ENCODE measurements at places on chromosomes 3 and 15. TPM values are rescaled to one million over a fixed set of nuclear protein-coding genes. Genes with fewer than 3 reads are reported as not detected.

HDAC11 gene
- total RNA-seq = 3.4 TPM

EXOG gene
- 13.0 TPM for total RNA-seq

HRG gene
- not detected for total RNA-seq

LYZL4 gene
- not detected for total RNA-seq

- H3K4me1 ChIP-seq = peaks cover 40% of the 10 kb centered on the region
- H3K36me3 ChIP-seq = no peaks in the 10 kb centered on the region
- no peak overlapping the region for H3K4me3 ChIP-seq
- no peak for DNase-seq
- peaks cover 7% of the 10 kb centered on the region for H3K27me3 ChIP-seq
- no peak overlapping the region for H3K27ac ChIP-seq
Observed at GRCh38 chr15:33198541-33198940, 4.0 kb upstream of the FMN1 start.

DNA sequence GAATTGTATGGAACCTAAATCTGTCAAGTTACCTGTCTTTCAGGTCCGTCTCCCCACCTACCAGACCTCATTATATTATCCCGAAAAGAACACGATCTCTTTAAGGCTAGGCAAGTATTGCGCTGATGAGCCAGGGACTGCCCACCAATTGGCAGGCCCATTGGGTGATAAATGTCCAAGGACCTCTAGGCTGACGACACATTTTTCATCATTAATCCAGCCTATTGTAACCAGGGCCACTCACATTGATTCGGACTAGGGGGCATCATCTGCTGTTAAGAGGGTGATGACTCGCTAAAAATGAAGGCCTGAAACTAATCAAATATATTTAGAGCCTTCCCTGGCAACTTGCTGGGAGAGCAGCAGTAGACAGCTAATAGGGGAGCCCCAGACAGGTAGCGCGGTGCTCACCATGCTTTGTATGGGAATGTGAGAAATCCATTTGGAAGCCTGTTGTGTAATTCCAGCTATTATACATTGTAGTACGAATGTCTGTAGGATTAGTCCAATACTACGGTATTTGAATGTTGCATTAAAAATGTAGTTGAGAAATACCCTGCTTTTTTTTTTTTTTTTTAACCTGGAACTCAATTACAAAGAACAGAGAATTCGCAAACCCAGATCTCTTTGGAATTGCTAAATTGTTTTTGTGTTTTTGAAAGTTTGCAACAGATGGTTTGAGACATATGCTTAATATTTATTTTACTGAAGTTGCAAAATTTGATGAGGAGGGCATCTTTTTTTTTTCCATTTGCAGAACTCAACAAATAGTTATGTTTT, 156.1 kb downstream of the ROBO2 start:
- no peak overlapping the region for H3K4me3 ChIP-seq
- no peaks in the 10 kb centered on the region for H3K27me3 ChIP-seq
- H3K36me3 ChIP-seq = no peaks in the 10 kb centered on the region
- H3K27ac ChIP-seq = no peak overlapping the region

GRCh38 chr3:128859630-128860029, 19.8 kb upstream of the ACAD9 start:
- no peak overlapping the region for H3K27ac ChIP-seq
- DNase-seq = no peak
- H3K27me3 ChIP-seq = no peaks in the 10 kb centered on the region
- peaks cover 36% of the 10 kb centered on the region for H3K36me3 ChIP-seq

DNA sequence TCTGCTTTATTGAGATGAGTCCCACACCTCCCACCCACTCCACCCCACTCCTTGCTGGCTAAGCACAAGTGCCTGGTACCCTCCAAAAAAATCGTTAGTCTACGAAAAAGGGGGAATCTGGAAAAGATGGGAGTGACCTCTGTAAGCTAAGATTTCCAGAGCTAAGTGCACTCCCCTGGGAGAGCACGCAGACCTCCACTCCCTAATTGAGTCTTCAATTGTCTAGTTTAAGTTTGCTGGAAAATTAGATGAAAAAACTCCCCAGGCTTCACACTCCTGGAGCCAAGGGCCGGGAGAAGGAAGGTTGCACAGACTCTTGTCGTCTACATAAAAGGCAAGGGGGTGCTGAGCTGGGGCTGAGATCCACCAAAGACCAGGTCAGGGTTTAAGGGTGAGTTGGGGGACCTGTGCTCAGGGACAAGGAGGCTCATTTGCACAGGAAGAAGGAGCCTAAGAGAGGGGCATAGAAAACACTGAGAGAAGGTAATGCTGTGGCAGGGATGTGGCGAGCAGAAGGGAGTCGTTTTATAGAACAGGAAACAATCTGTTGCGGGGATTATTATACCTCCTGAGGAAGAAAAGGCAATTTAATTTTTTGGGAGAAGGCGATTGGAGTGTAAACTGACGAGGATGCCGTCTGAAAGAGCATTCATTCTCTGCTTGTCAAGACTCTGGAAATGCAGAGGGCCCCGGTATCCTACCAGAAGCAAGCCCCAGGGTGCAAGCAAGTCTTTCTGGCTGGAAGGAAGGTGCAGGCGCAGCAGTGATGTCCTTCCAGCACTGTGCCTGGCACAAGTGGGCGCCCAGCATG, 126.5 kb upstream of the DLG1 start:
- no peak overlapping the region for H3K27ac ChIP-seq
- no peak for DNase-seq
- no peak overlapping the region for H3K4me3 ChIP-seq
- peaks cover 15% of the 10 kb centered on the region for H3K4me1 ChIP-seq
- H3K36me3 ChIP-seq = no peaks in the 10 kb centered on the region

GRCh38 chr15:32994810-32995424, 199.6 kb downstream of the FMN1 start:
- H3K27me3 ChIP-seq = peaks cover 3% of the 10 kb centered on the region
- no peak overlapping the region for H3K27ac ChIP-seq
- H3K4me3 ChIP-seq = no peak overlapping the region
- DNase-seq = no peak

GRCh38 chr3:40452562-40452875, 4.6 kb upstream of the RPL14 start:
- peaks cover 3% of the 10 kb centered on the region for H3K36me3 ChIP-seq
- no peaks in the 10 kb centered on the region for H3K27me3 ChIP-seq
- H3K27ac ChIP-seq = peak overlapping the region; percentile 96
- peak overlapping the region; percentile 96 for H3K4me3 ChIP-seq

DNA sequence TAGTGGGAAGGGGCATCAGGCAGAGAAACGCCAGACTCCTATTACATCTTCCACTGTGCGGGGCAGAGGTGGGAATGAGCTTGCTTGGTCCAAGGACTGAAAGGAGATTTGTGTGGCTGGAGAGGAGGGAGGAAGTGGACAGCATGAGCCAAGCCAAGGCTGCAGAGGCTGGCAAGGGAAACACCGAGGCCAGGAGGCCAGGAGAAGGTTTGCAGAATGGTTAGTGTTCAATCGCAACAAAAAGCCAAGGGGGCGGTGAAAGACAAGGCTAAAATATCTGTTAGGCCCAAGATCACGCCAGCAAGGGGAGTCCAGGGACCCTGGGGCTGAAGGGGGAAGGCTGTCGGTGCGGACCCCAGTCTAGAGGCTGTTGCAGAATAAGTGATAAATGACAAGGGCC, 75.8 kb downstream of the CPN2 start:
- DNase-seq = no peak
- no peaks in the 10 kb centered on the region for H3K27me3 ChIP-seq
- H3K4me1 ChIP-seq = peaks cover 5% of the 10 kb centered on the region
- no peak overlapping the region for H3K4me3 ChIP-seq
- peak overlapping the region; percentile 14 for H3K27ac ChIP-seq

GRCh38 chr3:157755233-157755632, 252.0 kb upstream of the VEPH1 start:
- H3K27me3 ChIP-seq = no peaks in the 10 kb centered on the region
- H3K36me3 ChIP-seq = no peaks in the 10 kb centered on the region
- DNase-seq = no peak
- no peaks in the 10 kb centered on the region for H3K4me1 ChIP-seq
- H3K27ac ChIP-seq = no peak overlapping the region

GRCh38 chr15:58475573-58476524, 44.1 kb downstream of the LIPC start:
- no peak overlapping the region for H3K4me3 ChIP-seq
- no peaks in the 10 kb centered on the region for H3K27me3 ChIP-seq
- no peaks in the 10 kb centered on the region for H3K36me3 ChIP-seq
- H3K27ac ChIP-seq = peak overlapping the region; percentile 73

DNA sequence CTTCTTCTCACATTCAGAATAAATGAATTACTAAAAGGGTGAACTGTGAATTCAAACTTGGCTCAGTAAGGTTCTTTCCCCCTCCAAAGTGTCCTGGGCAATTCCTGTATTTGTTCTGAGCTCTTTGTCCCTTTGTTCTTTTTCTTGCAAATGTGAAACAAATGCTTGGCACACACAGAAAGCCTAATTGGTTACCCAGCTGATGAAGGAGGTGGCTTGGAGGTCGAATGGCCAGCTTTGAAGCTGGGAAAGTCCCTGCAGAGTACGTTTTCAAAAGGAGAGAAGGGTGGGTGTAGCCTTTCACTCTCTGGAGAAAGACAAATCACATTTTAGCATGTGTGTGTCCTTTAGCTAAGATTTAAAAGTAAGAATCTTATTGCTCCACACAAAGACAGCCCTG, 154.4 kb downstream of the PEX5L start:
- no peaks in the 10 kb centered on the region for H3K36me3 ChIP-seq
- H3K4me3 ChIP-seq = no peak overlapping the region
- no peaks in the 10 kb centered on the region for H3K27me3 ChIP-seq
- DNase-seq = peak; percentile 17
- peaks cover 8% of the 10 kb centered on the region for H3K4me1 ChIP-seq
- H3K27ac ChIP-seq = no peak overlapping the region

DNA sequence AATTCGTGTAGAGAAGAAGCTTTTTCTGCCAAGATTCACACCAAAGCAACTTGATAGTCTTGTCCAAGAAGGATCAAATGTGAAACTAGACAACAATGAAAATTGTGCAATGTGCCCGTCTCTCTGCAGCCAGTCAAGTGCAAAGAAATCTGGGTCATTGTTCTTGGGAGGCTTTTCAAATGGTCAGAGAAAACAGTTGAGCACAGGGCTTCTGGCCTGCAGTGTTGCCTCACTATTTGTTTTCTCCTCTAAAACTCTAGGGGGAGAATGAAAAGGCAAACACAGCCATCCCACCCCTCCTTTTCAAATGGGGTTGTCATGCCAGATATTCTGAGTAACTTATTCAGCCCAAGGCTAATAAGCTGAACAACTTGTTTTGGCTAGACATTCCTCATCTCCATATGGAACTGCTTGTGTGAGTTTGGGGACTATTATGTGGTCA, 417.6 kb upstream of the CDIN1 start:
- H3K27ac ChIP-seq = no peak overlapping the region
- H3K36me3 ChIP-seq = no peaks in the 10 kb centered on the region
- H3K4me3 ChIP-seq = no peak overlapping the region
- H3K4me1 ChIP-seq = no peaks in the 10 kb centered on the region
- no peaks in the 10 kb centered on the region for H3K27me3 ChIP-seq

GRCh38 chr3:135633078-135633477, 332.4 kb upstream of the PPP2R3A start:
- no peaks in the 10 kb centered on the region for H3K36me3 ChIP-seq
- no peak for DNase-seq
- no peak overlapping the region for H3K27ac ChIP-seq
- no peak overlapping the region for H3K4me3 ChIP-seq
- H3K4me1 ChIP-seq = no peaks in the 10 kb centered on the region
- H3K27me3 ChIP-seq = peaks cover 2% of the 10 kb centered on the region

DNA sequence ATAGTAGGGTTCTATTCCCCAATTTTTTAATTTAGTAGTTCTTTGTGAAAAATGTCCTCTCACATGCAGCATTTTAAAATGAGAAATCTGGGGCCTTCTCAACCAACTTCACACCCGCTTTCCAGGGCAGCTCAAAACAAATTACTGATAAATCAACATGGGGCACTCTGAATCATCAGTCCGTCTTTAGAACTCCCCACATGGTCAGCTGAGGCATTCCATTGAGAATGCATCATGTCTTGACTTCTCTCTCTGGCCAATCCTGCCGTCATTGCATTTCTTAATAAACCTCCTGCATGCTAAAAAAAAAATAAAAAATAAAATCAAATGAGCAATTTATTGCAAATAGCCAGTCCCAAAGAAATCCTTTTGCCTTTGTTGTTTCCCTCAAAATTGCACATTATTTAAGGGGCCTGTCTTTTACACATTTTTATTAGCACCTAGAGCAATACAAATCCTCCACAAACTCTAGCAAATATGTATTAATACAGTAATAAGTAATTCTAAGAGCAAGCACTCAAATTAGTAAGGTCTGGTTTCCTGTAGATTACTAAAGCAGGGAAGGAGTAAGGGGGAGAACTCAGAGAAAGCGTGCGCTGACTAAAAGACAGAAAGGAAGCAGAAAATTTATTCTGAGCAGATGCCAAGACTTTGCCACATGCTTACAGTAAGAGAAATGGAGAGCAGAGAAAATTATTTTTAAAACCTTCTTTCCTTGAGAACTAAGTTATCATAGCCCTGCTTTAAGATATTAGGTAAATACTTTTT, 175.7 kb downstream of the TNIK start:
- peaks cover 4% of the 10 kb centered on the region for H3K36me3 ChIP-seq
- H3K4me3 ChIP-seq = no peak overlapping the region
- peak overlapping the region; percentile 62 for H3K27ac ChIP-seq
- H3K27me3 ChIP-seq = no peaks in the 10 kb centered on the region

GRCh38 chr3:62035402-62036057, 337.8 kb downstream of the FEZF2 start:
- H3K27me3 ChIP-seq = peaks cover 6% of the 10 kb centered on the region
- no peak overlapping the region for H3K4me3 ChIP-seq
- no peak for DNase-seq
- no peaks in the 10 kb centered on the region for H3K36me3 ChIP-seq
- no peaks in the 10 kb centered on the region for H3K4me1 ChIP-seq

DNA sequence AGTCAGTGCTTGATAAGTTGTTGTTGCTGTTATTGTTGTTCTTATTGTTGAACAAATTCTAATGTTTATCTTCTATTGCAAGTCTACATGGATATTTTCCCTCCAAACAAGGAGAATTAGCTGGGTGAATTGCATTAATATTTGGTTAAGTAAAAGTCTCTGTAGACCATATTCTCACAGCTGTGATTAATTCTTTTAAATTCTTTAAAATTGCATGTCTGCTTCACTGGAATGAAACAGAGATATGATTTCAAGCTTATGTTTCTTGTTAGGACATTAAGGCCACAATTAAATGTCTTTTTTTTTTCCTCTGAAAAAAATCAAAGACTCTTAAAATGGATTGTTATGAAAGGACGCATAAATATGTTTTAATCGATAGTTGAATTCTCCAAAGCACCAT, 153.4 kb downstream of the EBLN2 start:
- H3K4me3 ChIP-seq = no peak overlapping the region
- no peak overlapping the region for H3K27ac ChIP-seq
- DNase-seq = no peak
- peaks cover 6% of the 10 kb centered on the region for H3K27me3 ChIP-seq
- H3K4me1 ChIP-seq = no peaks in the 10 kb centered on the region

- no peak overlapping the region for H3K4me3 ChIP-seq
- H3K27me3 ChIP-seq = peaks cover 10% of the 10 kb centered on the region
- no peak overlapping the region for H3K27ac ChIP-seq
- no peak for DNase-seq
Observed at GRCh38 chr15:95988574-95988887, 342.0 kb upstream of the NR2F2 start.

GRCh38 chr15:75966073-75966472, 46.2 kb downstream of the NRG4 start:
- no peak overlapping the region for H3K27ac ChIP-seq
- H3K27me3 ChIP-seq = peaks cover 1% of the 10 kb centered on the region
- H3K4me3 ChIP-seq = no peak overlapping the region

All from activated CD4-positive, alpha-beta T cell treated with anti-CD3 and anti-CD28 coated beads for 36 hours (primary cell).